ENCODE measurements at places on chromosomes 6 and 20.

- no peak for DNase-seq
Observed at GRCh38 chr20:19964289-19965265, 52.6 kb upstream of the NAA20 start.

DNA sequence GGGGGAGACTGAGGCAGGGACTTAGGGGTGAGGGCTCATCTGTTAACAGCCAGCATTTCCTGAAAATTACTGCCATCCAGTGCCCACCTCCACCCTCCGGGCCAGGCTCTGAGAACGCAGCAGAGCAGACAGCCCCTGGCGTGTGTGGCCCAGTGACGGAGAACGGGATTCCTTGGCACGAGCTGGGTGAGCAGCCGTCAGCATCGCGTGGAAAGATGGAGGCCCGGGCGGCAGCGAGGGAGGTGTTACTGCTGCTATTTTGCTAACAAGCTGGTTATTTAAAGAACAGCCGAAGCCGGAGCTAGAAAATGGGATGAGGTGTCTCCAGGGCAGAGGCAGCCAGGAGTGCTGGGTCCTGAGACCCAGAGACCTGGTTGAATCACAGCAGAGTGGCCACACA lies 62.7 kb downstream of the DLGAP4 start:
- peak; percentile 49 for DNase-seq

DNA sequence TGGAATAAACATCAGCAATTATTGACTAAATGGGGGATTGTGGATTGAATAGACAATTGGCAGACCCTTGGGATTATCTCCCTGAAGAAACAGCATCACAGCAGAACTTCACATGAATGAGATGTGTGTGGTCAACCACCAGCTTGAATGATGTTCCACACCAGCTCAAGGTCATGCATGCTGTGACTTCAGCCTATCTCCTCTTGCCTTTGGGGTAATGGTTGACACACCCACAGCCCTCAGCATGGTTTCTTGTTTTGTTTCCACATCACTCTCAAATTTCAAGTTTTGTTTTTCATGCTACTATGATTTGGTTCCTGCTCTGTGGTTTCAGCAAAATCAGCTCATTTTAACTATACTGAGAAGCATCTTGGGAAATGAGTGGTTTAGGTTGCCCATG lies 94.3 kb downstream of the PAK5 start:
- no peak for DNase-seq

GRCh38 chr6:39867592-39867991 lies 66.7 kb downstream of the MOCS1 start:
- no peak for DNase-seq

DNA sequence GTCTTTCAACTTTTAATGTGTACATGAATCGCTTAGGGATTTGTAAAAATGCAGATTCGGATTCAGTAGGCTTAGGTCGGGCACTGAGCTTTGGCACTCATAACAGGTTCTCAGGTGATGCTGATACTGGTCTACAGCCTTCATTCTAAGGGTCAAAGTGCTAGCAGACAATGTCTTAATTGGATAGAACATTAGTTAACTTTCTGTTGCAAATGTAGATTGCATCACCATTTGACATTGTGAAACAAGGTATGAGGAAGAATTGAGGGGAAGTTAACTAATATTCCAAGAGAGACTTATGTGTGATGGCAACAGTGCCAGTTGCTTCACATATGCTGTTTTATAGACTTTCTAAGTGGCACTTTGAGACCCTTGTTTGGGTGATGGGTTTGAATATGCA lies 86.9 kb downstream of the MLIP start:
- DNase-seq, result no peak

DNA sequence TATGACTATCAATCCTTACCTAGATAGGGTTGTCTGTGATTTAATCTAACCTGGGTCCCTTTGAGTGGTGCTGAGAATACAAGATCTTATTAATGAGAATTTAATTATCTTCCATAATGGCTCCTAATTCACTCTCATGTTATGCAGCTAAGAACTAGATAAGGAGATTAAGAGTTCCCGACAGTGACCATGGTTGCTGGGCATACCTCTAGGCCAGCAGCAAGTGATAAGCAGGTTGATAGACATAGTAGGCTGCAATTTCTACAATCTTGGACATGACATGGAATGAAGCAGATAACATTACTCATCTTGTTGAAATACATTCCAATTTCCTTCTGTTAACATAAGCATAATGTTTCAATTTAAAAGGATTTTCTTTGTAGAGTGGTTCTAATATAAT lies 27.1 kb downstream of the SPACA1 start:
- no peak for DNase-seq

- DNase-seq, result no peak
Observed at GRCh38 chr20:46894971-46895905, 595 bp downstream of the EYA2 start.

DNA sequence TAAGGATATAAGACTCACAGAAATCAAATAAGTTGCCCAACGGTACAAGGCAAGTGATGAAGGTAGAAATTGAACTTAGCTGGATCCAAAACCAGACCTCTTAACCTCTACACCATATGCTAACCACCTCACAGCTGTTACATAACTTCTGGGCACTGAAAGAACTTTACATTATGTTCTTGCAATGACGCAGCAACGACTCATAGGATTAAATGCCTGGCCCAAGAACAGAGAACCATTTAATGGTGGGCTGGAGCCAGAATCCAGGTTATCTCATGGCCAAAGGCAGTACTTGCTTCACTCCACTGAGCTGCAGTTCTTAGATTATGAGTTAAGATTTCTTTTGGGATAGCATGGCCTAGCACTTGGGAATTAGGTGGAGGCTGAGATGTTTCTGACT lies 4.4 kb downstream of the TRMT6 start:
- DNase-seq, result no peak

DNA sequence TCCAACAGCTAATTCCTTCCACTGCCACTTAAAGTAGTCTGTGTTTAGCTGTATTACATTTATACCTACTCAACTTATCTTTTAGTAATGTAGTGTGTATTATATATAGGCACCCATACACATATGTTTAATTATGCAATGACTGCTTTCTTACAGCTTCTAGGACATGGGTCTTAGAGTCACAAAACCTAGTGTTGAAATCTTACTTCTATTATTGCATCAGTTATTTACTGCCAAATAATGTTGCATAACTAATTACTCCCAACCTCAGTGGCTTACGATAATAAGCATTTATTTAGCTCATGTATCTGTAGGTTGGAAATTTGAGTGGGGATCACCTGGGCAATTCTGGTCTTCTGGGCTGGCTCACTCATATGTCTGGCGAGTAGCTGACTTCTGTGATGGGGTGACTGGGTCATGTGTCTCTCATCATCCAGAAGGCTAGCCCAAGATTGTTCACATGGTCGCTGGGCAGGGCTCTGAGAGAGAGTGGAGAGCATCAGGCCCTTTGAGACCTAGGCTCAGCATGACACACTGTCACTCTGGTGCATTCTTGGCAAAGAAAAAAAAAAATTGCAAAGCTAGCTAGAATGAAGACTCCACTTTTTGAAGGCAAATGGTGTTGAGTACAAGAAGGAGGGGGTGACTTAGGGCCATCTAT lies 187.0 kb downstream of the PLCB1 start:
- DNase-seq, result no peak

DNA sequence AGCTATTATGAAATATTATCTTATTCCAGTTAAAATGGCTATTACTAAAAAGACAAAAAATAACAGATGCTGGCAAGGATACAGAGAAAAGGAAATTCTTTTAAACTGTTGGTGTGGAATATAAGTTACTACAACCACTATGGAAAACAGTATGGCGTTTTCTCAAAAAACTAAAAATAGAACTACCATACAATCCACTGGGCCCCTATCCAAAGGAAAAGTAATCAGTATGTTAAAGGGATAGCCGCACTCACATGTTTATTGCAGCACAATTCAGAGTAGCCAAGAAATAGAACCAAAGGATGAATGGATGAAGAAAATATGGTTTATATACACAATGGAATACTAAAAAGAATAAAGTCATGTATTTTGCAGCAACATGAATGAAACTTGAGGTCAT lies 303.8 kb upstream of the ECI2 start:
- no peak for DNase-seq

Measured in occipital lobe (tissue), 3 donors.